ENCODE measurements at places on chromosomes 5 and 9.

- no peak for DNase-seq
Observed at GRCh38 chr5:1781107-1781506, 18.5 kb downstream of the MRPL36 start.

GRCh38 chr5:154756009-154756867, 1.1 kb downstream of the LARP1 start:
- peak; percentile 41 for DNase-seq

- no peak for DNase-seq
Observed at GRCh38 chr9:89032173-89032572, 40.9 kb downstream of the S1PR3 start.

DNA sequence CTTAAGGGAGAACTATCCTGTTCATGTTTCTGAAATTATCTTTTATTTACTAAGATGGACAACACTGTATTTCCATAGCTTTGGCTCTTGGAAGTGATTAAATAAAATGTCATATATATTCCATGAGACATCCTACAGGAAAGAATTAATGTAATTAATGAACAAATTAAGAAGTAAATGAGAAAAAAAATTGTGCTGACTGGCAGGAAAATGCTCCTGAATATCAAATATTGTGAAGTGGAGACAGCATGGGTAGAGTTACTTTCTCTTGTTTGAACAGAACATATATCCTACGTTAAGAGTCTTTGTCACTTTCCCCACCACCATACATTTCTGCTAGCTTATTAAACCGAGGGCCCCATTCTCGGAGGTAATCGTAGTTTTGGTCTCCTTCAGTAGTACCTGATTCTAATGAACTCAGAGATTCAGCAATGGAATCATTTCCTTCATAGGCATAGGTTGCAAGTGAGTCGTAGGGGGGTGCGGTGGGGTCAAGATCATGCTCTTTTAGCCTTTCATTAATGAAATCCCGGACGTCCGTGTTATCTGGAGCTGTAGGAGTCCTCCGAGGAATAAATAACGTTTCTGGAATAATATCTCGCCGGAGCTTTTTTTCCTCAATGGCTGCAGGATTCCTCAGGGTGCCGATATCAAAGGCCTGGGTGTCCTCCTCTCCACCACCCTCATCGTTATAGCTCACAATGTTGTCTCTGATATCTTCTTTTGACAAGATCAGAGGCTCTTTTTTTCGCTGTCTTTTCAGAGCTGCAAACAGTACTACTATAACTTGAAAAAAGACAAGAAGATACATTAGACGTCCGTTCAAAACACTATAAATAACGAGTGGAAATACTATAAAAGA, 157.2 kb downstream of the CDH10 start:
- no peak for DNase-seq

GRCh38 chr5:53834500-53834899, 274.1 kb downstream of the NDUFS4 start:
- no peak for DNase-seq

- no peak for DNase-seq
Observed at GRCh38 chr5:746258-746761, 38.2 kb downstream of the ZDHHC11B start.

GRCh38 chr5:6715758-6716628, 2.8 kb downstream of the TENT4A start:
- DNase-seq: no peak
